Fibroblast of skin of back (primary cell): ENCODE measurements at places on chromosomes 2 and 18.

- DNase-seq = no peak
Measured at GRCh38 chr2:202249521-202250253, 11.3 kb upstream of the SUMO1 start.

DNA sequence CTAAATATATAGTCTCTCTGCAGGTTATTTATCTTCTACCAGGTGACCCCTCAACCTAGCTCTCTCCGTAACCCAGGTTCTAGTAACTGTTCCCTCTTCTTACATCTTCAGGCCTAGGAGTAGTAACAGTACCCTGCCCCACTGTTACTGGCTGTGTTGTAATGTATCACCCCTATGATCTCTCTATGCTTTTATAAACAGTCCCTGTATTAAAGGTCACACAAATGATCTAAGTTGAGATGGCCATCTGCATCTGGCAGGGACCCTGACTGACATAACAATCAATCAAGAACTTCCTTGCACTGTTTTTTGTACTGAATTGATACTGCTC lies 219.7 kb upstream of the STK17B start:
- no peak for DNase-seq

GRCh38 chr2:151805343-151805742 lies 22.9 kb downstream of the ARL5A start:
- DNase-seq = no peak

DNA sequence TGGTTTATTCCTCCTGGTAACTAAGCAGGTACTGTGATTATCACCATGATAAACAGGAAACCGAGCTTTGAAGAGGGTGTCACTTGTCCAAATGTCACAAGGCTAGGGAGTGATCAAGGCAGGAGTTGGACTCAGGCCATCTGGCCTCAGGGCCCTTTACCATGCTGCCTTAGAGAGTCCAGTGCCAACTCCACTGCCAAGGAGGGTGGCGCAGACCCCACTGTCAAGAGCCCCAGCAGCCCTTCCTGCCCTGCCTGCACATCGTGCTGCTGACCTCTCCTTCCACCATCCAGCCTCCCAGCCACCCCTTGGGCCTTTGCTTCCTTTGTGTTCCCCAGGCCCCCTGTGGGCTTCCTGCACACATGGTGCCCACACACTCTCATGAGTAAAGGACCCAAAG lies 48.3 kb downstream of the TNS1 start:
- no peak for DNase-seq

DNA sequence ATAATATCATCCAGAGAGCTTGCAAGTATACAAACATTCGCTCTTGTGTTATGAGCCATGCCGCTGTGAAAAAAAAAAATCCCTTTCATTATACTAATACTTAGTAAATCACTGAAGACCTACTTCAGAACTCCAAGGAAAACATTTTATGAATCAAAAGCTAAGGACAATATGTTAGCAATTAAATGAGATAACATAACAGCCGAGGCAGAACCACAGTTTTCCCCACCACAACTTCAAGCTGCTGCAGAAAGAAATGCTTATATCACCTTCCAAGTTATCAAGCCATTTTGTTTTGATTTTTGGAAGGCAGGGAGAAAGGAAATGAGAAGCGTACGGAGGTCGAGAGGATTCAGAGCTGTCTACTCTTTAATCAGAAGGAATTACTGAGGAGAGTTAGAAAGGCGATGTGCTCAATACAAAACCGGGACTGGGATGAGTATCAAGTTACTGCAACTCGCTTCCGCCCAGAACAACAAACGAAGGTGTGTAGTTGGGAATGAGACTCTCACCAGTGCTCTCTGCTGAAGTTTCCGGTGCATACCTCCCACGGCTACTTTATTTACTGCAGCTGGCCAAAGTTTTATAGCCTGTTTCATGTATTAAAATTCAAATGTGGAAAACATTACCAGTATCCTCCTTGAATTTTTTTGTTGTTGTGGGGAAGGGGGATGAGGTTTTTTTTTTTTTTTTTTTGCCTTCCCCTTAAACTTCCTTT lies 292.2 kb upstream of the CCDC68 start:
- peak; percentile 39 for DNase-seq

DNA sequence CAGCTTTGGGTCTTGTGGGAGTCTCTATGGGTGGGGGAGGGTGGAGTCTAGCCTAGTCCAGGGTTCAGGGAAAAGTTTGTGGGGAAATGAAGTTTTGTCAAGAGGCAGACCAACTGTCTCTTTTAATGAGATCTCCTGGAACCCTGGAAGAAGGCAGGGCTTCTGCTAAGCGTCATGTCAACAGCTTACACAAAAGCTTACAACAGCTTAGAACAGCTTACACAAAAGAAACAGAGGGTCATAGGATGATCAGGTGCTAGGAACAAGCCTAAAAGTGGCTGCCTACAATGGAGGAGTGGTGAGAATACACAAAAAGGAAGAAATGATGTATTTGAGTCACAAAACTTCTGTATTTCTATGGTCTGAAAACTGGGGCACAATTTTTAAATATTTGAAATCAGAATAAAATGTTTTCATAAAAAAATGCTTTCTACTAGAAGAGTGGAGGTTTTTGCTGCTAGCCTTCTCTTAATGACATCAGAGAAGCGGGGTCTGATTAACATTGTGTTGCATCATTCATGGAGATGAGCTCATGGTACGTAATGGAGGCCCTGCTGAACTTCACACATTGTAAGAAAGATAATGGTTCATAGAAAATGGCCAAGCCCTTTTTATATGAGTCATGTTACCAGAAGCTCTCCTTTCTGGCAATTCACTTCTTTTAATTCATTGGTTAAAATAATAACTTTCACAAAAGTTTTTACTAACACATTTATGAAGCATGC lies 351.0 kb downstream of the PIK3C3 start:
- DNase-seq = peak; percentile 29

- DNase-seq = no peak
Measured at GRCh38 chr18:13564579-13564978, 161.8 kb downstream of the FAM210A start.

- no peak for DNase-seq
Measured at GRCh38 chr2:56315376-56315775, 131.6 kb downstream of the CCDC85A start.

DNA sequence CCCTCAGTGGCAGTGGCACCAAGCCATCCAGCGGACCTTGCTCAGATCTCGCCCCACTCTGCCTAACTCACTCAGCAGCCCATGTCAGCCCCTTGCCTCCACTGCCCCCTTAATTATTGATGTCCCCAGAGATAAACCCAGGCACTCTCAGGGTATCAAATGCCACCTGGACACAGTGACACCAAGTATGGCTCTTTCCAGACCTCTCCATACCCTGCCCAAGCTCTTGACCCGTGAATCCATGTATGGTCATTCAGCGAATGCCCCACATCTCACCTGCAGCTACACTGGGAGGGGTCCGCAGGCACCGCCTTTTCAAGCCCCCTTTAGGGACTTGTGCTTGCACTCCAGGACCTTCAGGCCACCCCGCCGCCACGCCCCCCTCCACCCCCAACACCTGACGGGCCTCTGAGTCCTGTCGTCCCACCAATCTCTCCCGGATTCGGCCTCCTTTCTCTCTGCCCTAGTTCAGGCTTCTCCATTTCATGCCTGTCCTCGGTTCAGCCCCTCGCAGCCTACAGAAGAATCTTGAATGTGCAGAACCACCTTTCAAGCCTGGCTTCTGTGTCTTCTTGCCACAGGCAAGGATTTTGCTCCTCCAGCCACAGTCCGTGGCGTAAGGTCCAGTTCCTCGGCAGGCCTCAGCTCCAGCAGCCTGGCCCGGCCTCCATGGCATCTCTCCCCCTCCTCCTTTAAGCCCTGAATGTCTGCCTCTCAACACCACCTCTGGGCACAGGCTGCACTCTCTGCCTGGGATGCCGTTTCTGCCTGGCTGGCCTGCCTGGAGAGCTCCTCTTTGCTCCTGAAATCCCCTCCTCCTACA lies 54.1 kb upstream of the ODC1 start:
- no peak for DNase-seq

- no peak for DNase-seq
Measured at GRCh38 chr2:193693758-193694157, 1499.0 kb upstream of the TMEFF2 start.

DNA sequence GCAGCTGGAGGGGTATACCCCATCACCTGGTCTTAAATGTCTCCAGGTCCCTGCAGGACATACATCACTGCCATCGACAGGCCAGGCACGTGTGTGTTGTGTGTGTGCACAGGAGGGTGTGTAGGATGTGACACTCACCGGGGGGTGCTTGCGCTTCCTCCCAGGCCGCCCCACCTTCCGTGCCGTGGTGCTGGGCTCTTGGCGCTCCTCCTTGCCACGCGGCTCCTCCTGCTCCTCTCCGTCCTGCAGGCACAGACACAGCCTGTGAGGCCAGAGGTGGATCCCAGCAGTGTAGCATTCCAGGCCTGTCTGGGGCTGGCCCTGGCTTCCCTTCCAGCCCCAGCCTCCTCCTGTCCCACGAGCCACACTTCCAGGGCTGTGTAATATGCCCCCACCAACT lies 41.7 kb downstream of the DNMT3A start:
- no peak for DNase-seq

GRCh38 chr2:174153757-174154680 lies 94.3 kb downstream of the OLA1 start:
- peak; percentile 55 for DNase-seq

DNA sequence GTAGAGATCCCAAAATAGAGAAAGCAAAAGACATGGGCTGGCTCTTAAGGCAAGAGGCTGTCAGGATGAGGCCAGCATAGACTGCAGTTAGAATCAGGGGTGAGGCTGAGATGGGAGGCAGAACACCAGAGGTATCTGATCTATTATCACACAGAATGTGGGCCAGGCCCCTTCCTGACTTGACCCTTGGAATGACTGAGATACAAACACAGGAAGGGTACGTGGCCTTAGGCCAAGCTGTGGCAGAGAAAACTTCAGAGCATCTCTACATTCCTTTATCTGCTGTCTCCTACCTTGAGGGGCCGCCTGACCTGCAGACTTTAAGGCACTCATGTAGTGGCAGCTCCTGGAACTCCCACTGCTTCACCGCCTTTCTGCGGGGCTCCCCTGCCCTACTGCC lies 28.4 kb downstream of the TMEM17 start:
- no peak for DNase-seq

GRCh38 chr2:144890828-144891227 lies 370.9 kb upstream of the ZEB2 start:
- DNase-seq = peak; percentile 46

GRCh38 chr2:21251216-21251980 lies 127.6 kb downstream of the TDRD15 start:
- no peak for DNase-seq

DNA sequence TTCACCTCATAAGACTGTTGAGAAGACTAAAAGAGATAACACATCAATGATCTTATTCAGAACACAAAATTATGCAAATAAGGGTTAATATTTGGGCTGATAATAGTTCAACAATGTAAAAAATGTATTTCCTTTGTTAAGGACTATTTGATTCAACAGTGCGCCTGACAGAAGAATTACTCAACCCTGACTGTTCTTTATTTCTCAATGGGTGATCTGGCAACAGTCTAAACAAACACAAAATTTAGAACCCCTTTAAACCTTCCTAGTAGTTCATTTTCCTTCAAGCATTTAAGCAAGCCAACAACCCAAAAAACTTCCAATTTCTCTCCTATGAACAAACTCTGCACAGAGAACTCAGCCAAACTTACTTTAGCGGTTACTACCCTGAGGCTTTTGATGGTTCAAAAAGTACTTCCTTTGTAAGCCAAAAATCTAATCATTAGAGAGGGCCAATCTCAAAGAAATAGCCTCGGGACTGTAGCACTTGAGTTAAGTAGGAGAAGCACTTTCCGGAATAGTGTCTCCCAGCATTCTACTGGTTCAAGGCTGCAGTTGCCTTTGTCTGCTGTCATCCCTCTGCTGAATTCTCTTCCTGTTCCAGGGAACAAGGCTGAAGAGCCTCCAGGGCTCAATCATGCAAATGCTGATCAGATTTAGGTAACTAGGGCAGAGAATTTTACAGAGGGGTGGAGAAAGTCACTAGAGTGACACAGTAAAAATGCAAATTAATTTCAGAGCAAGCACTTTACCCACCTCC lies 40.9 kb upstream of the MAPK4 start:
- DNase-seq = no peak

- DNase-seq = peak; percentile 71
Measured at GRCh38 chr2:3536682-3537632, 17.6 kb upstream of the ADI1 start.

DNA sequence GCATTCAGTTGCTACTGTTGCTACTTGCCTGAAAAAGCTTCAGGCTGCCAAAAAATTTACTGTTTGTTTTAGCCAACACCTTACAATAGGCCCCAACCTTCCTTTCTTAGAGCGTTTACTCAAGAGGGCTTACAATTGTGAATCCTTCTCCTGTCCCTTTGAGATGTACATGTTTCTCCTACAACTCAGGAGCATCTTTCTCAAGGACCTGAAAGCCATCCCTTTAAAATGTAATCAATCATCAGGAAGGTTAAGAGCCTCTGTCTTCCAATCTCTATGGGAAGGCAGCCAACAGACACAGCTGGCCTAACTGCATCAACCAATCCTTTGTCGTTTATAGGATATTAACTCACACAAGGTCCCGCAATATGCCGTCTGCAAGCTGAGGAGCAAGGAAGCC lies 3.4 kb upstream of the IER3IP1 start:
- no peak for DNase-seq

GRCh38 chr2:173663353-173663752 lies 301.8 kb downstream of the SP3 start:
- no peak for DNase-seq
